Suprapubic skin (tissue), 4 donors: ENCODE measurements at places on chromosomes 6 and 20.

GRCh38 chr20:19256906-19257595, 44.6 kb downstream of the SLC24A3 start:
- no peak for DNase-seq

- no peak for DNase-seq
These were observed 20.7 kb downstream of the PBOV1 start for GRCh38 chr6:138197570-138197969.

GRCh38 chr6:18823782-18824386, 436.7 kb downstream of the RNF144B start:
- DNase-seq, result no peak

DNA sequence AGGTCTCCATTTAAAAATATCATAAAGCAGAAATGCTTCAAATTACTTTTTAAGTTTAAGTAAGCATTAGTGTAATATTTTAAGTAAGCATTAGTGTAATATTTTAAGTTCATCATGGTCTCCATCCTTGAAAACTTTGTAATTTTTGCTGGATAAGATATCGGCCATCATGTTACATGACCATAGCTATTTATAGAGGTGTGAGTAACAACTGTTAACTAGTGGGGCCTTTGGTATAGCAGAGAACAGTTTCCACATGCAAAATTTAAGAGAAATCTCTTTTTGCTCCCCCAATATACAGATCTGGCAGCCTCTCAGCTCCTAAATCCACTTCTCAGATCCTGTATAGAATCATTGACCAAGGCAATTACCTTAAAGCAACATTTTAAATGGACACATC, 468 bp downstream of the TRDN start:
- DNase-seq, result no peak

DNA sequence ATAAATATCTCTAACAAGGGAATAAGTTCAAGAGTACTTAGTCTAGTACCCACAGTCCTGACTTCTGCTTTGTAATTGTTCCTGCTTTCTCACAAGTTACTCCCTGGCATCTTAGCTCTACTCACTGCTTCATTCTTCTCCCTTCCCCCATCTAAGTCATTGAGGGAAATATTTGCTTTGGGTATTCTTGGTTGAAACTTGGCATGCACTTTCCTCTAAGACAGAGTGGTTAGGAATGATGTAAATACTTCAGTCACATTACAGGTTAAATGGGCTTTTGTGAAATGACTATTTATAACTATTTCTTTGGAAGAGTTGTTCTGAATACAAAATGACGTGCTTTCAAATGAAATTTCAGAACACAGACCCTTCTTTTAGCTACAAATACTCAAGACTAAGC, 67.7 kb upstream of the PLEKHG1 start:
- no peak for DNase-seq

DNA sequence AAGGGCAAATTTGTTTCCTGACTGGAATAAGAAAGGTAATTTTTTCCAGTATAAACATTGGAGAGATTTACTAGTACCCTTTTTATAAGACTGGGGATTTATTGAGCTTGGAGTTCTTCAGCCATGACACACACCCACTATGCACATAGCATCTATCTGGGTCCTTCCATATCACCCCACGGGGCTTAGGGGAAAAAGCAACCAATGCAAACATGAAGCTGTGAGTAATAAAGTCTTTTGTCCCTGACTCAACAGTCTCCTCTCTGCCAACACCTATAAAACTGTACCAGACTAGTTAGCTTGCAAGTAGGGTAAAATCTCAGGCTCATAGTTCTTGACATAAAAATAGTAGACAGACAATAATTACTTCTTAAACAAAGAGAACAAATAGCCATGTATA, 23.4 kb downstream of the COL21A1 start:
- no peak for DNase-seq

GRCh38 chr20:31758521-31758920, 19.4 kb downstream of the TPX2 start:
- DNase-seq, result no peak

- no peak for DNase-seq
These were observed 25.3 kb upstream of the POLR1H start for GRCh38 chr6:30035784-30036183.

DNA sequence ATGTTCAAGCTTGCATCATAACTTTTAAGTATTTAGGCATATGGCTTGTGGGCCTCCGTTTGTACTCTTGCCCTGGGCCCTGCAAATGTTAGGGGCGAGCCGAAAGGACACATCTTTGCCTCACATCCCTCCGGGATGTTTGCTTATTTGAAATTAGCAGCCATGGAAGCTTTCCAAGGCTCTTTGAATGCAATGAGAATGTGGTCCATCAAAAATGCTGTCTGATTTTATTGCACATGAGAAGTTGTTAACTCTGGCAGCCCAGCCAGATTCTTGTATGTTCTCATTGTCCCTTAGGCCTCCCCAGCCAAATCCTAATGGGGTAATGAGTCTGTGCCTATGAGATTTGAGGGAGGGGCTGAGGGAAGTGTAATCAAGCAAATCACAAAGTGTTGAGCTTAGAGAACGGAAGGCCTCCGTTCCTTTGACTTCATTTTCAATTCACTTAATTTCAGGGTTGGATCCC, 261.2 kb upstream of the MARCKS start:
- DNase-seq, result no peak

GRCh38 chr6:152356662-152357061, 280.5 kb downstream of the SYNE1 start:
- DNase-seq, result no peak

GRCh38 chr20:54278262-54278661, 70.4 kb downstream of the PFDN4 start:
- no peak for DNase-seq

GRCh38 chr20:62136283-62137091, 6.7 kb downstream of the PSMA7 start:
- DNase-seq, result no peak

- DNase-seq, result peak; percentile 69
These were observed 83.9 kb downstream of the CDC5L start for GRCh38 chr6:44471271-44471981.

- DNase-seq, result no peak
These were observed 56.3 kb downstream of the HLA-DPB1 start for GRCh38 chr6:33132081-33132524.

- DNase-seq, result no peak
These were observed 41.7 kb upstream of the MPC1 start for GRCh38 chr6:166424431-166424830.

DNA sequence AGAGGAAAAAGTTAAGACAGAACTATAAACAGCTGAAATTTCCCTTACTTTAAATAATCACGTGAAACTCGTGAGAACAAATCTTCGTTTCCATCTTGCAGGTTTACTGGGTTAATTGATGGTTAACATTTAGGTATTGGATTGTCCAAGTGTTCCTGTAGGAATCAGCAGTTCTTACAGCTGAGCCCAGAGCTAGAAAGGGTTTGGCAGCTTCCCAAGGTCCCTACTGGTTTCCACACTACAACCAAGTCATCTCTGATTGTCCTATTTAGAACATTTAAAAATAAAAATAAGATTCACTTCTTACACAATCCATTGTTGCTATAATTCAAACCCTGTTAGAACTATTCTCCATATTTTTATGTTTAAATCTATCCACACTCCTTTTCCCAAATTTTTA, 15.8 kb downstream of the MPC1 start:
- no peak for DNase-seq

DNA sequence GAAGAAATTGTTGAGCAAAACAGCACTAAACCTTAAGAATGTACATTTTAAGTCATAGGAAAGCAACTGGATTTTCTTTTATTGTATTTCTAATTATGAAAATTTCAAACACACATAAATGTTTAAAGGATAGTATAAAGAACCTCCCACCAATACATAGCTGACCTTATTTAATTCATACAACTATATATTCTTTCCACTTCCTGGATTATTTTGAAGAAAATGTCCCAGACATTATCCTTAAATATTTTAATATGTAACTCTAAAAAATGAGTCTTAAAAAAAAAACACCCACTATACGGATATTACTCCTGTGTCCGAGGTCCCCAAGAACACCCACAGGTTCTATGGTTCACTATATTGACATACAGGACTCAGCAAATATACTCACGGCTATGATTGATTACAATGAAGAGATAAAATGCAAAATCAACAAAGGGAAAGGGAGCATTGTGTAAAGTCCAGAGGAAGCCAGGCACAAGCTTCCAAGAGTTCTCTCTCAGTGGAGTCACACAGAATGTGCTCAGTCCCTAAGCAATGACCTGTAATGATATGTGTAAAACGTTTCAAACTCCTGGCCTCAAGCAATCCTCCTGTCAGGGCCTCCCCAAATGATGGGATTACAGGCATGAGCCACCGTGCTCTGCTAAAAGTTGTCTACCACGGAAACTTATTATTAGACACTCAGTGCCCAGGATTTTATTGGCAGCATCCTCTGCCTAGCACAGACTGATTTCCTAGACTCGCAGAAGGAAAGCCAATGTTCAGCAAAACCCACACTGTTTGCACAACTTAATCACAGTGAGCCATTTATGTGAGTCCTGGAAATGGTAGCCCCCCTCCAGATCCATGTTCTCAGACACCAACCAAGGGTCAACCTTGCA, 23.2 kb downstream of the GLYATL3 start:
- DNase-seq, result no peak

- DNase-seq, result no peak
These were observed 70.2 kb upstream of the KIF25 start for GRCh38 chr6:167927246-167927645.

GRCh38 chr20:43388268-43389002, 69.3 kb upstream of the SRSF6 start:
- DNase-seq, result no peak

DNA sequence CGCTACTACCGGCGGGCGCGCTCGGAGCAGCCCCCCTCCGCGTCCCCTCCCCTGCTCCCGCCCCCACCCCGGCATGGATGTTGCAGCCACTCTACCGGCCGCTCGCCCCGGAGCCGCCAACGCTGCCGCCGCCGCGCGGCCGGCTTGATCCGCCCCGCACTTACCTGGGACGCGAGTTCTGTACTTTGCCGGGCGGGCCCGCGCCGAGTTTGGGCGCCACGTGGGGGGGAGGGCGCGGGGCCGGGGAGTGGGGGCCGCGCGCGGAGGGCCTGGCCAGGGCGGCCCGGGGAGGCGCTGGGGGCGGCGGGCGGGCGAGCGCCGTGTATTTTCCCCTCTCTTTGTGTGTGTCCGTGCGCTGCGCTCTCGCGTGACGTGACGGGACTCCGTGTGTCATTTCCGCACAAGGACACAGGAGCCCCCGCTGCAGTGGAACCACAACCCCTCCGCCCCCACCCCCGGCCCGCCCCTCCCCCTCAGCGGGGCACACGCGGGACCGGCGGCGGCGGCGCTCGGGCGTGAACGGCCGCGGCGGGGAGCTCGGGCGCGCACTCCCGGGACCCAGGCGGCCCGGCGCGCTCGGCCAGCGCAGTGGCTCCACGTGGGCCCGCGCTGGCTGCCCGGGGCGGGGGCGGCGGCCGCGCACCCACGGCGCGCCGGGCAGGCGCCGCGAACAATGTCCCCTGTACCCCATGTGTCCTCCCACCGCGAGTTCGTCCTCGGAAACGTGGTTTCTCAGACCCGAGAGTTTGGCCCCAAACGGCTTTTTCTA, at the start of gene BEND3:
Gene BEND3, minus strand, starts transcription at position 590 of the 769 bp plus-strand sequence. CDS start 16,230 bp downstream, outside the sequence.
- no peak for DNase-seq

DNA sequence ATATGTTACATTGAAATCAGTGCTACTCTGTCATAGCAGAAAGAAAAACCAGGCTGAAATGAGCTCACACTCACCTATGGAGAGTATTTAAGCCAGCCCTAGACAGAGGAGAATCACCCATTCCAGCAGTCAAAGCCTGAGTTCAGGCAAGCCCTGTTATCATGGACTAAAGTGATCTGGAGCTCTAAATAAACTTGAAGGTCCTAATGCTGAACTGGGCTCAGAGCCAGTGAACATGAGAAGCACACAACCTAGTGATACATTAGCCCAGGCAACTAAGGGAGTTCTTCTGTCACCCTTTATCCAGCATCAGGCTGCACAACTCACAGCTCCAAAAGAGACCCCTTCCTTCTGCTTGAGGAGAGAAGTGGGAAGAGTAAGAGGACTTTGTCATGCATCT, 425.0 kb downstream of the COL12A1 start:
- DNase-seq, result no peak

DNA sequence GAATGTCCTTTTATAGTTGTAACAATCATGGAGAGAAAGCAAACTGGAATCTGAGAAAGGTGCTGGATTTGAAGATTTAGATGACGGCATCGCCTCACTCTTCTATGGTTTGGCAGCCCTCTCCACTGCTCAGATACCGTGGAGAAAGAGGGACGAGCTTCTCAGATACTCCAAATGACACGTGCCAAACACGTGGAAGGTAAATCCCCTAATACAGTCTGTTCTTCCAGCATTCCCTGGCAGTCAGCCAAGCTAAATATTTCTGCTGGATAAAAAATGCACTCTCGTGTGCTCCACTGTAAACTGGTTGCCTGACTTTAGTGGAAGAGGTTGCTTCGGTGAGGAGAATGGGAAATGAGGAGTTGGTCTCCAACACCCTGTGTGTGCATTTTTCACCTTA, 16.7 kb upstream of the PRDM1 start:
- DNase-seq, result no peak

- no peak for DNase-seq
These were observed 178.9 kb downstream of the UST start for GRCh38 chr6:148925701-148926100.

- no peak for DNase-seq
These were observed 85.4 kb upstream of the OGFRL1 start for GRCh38 chr6:71203206-71203605.

DNA sequence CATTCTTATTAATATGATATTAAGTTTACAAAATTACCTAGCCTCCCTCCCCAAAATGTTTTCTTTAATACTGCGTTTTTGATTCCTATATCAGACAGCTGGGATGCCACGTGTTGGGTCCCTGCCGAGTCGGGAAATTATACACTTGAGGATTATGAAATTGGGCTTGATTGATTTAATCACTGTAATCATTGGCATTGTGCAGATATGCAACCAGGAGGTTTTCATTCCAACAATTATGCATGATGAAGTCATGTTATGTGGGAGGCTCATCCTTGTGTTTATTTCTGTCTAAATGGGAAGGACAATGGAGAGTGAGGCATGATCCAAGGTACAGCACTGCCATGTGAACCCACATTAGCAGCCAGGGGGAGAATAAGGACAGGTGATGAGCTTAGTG, 30.6 kb upstream of the RIPOR2 start:
- DNase-seq, result no peak

DNA sequence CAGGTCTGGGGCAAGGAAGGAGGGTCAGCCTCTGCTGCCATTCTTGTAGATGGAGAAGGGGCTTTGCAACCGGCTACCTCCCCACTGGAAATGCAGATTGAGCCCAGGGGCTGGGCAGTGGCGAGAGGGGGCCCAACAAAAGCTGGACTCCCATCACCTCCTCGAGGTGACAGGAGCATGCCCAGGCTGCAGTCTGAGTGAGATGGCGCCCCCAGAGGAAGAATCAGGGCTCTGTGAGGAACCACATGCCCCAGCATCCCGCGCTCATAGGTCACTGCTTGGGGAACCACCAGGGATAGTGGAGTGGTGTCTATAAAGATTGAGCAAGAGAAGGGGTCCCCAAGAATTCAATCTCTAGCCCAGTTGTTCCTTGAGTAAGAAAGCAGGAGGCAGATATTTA, 31.6 kb upstream of the NEDD9 start:
- no peak for DNase-seq

DNA sequence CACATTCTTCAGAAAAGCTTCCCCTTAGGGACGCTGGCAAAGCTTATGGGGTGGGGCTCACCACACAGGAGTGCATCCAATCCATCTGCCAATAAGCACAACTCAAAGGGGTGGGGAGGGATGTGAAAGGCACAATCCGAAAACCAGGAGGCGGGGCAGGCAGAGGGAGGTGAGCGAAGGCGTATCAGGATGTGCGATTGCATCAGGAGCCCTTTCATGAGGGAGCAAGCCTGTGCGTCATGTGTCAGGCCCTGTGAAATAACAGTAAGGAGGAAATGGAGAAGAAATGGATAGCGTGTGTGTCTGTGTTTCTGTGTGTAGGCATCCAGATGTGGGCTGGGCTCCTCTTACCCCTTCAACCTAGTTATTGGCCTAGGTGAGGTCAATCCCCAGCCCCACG, 382.4 kb upstream of the CDH4 start:
- no peak for DNase-seq
